Spinal cord (tissue), 10 donors: ENCODE measurements at places on chromosomes 12 and 14. TPM values are rescaled to one million over a fixed set of nuclear protein-coding genes. Genes with fewer than 3 reads are reported as not detected.

Gene CFAP73
- 1.2 TPM for total RNA-seq

GRCh38 chr12:19707948-19708409, 268.7 kb downstream of the AEBP2 start:
- H3K27me3 ChIP-seq, result no peaks in the 10 kb centered on the region
- no peak overlapping the region for H3K4me3 ChIP-seq
- no peak overlapping the region for H3K27ac ChIP-seq

DNA sequence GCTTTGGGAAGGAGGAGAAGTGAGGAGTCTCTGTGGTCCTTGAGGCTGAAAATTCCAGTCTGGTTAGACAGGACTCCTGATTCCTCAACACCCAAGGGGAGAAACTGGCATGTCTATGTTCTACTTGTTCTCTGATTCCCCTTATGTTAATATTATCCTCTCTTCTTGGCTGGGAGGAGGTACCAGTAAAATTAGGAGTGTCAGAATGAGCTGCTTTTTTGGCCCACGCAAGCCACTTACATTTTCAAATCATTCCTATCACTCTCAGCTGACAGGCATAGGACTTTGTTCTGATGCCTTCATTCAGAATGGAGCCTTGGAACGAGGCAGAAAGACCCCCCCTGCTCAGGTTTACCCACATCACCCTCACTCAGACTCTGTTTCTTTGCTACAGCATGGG, 1077.2 kb downstream of the BCL11B start:
- H3K4me3 ChIP-seq, result no peak overlapping the region
- H3K27me3 ChIP-seq, result no peaks in the 10 kb centered on the region
- no peaks in the 10 kb centered on the region for H3K36me3 ChIP-seq
- no peaks in the 10 kb centered on the region for H3K4me1 ChIP-seq
- DNase-seq, result no peak
- H3K27ac ChIP-seq, result no peak overlapping the region

- DNase-seq, result no peak
- H3K4me3 ChIP-seq, result no peak overlapping the region
- H3K36me3 ChIP-seq, result no peaks in the 10 kb centered on the region
- H3K4me1 ChIP-seq, result no peaks in the 10 kb centered on the region
- no peak overlapping the region for H3K27ac ChIP-seq
These were observed 199.3 kb downstream of the ALG10B start for GRCh38 chr12:38515912-38516311.

Gene RAN
- total RNA-seq, result 559 TPM

Gene TEP1
- 9.6 TPM for total RNA-seq
